ENCODE measurements at places on chromosomes 7 and 10. TPM values are rescaled to one million over a fixed set of nuclear protein-coding genes. Genes with fewer than 3 reads are reported as not detected.

The FKBP6 gene
- not detected for total RNA-seq

The TRIM50 gene
- not detected for total RNA-seq

The GBX1 gene
- not detected for total RNA-seq

The PLPP4 gene
- total RNA-seq: not detected

The FGFBP3 gene
- total RNA-seq: 2.7 TPM

The ANKRD16 gene
- 10.4 TPM for total RNA-seq
